ELF-1 (cell line): ENCODE measurements at places on chromosomes 6 and 20.

DNA sequence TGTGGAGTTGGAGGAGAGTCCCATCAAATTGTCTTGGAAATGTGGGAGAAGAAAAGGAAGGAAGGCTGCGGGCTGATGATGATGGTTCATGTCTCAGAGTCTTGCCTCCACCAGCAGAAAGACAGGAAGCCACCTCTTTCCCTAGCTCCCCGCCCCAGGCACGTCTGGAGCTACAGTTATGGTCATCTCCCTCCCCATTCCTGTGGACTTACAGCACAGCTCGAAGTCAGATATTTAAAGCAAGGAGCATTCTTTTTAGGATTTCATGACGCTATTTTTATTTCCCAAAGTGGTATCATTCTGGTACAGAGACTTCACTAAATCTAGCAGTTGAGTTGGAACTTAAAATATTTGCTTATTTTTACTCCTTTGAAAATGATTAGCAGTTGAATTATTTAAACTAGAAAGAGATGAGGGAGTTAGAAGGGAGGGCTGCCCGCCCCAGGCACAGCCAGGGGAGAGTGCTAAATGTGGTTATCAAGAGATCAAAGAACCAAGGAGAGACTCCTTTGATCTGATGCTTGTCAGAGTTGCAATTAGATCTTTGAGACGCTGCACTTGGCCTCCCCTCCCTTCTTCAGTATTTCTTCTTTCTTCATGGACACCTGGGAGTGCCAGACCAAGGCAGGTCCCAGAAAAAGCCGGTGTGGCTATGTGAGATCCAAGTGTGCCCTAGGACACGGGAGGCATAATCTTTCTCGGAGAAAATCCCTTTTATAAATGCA is 199.9 kb upstream of the SOX4 start:
- peak; percentile 83 for DNase-seq

DNA sequence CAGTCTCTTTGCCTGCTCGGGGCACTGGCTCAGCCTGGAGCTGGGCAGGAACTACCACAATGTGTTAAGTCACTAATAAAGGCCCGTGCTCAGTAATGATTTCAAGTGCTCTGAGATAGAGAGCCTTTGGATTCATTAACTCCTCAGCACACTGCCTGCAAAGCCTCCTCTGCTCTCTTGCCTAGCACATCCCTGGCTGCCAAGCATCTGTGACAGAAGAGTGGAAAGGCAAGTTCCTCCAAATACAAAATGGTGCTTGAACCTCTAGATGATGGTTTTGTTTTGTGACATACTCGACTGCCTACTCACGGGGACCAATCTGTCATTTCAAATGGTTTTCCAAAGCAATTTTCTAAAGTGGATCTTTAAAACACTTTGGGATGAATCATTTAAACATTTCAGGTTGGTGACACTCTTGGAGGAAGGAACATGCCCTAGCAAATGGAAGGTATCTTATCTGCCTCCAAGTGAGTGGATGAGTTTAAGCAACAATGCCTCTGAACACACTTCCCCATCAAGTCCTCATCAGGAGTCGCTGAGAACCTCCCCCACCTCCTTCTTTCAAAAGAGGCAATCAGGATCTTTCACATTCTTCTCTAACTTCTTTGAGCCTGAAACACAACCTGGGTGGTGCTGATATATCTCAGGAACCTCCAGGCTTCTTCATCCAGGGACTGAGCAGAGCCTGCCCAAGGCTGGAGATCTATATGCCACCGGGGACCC is 35.8 kb downstream of the METTL24 start:
- DNase-seq = no peak

GRCh38 chr6:148407372-148407771 is 64.7 kb downstream of the SASH1 start:
- no peak for DNase-seq

- no peak for DNase-seq
Measured at GRCh38 chr6:40472353-40472752, 114.8 kb downstream of the LRFN2 start.

DNA sequence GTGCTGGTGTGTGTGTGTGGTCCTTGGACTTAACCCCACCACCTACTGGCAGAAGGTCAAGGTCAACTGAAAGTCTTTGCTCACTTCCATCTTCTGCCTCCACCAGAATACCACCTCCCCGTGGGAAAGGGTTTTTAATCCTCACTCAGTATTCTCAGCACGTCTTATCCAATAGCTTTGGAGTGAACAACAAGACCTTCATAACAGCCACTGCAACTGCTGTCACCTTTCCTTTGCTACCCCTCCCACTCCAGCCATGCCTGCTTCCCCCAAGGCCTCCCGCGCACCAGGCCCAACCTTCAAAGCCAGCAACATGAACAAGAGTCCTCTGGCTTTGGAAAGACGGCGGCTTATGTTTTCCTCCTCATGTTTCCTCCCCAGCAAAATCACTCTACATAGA is 787 bp upstream of the BTN2A2 start:
- DNase-seq = no peak

- DNase-seq = no peak
Measured at GRCh38 chr6:158311193-158311592, 1.1 kb upstream of the TULP4 start.

DNA sequence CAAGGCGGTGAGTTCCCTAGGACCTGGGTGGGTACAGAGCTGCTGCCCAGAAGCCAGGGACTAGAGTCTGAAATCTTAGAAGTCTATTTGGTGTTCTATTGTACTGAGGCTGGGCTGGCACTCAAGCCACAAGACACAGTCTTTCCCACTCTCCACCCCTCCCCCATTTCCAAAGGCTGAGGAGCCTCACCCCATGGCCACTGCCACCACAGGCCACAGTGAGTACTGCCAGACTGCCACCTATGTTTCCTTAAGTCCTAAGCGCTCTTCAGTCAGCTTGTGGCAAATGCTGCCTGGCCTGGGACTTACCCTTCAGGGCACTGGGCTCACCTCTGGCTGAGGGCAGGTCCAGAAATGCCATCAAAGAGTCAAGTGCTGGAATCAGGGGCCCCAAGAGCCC is 469.3 kb downstream of the HAO1 start:
- DNase-seq = peak; percentile 1

- no peak for DNase-seq
Measured at GRCh38 chr6:155001482-155001881, 6.4 kb downstream of the TIAM2 start.

- DNase-seq = no peak
Measured at GRCh38 chr6:42968126-42968701, 7.7 kb downstream of the GNMT start.

DNA sequence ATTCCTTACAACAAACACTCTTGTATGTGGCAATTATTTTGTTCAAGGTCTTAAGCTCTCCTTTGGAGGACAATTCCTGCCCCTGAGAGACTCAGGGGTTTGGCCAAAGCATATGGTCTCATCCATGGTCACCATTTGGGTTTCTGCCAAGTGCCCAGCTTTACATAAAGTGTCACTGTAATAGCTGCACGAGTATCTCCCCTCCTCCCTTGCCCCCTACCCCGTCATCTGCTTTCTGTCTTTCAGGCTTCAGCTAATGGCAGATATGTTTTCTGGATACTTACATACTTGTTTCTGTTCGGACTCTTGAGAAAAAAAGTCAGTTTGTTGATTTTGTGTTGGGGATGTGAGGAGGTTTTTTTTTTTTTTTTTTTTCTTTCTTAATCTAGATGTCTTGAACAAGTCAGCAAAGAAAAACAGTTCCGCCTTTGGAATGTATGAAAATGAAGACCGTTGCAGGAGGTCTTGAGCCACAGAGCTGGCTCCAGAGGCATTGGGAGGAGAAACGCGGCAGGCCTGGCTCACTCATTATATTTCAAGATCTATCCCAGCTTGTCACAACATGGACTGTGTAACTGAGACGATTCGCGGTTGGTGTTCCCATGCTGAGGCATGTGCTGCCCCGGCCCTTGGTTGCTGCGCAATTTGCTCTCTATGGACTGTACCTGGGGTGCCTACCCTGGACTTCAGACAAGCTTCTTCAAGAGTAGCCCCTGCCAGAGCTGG is 32.6 kb upstream of the STX16 start:
- DNase-seq = no peak

- peak; percentile 56 for DNase-seq
Measured at GRCh38 chr6:43817192-43817591, 47.2 kb downstream of the VEGFA start.

- no peak for DNase-seq
Measured at GRCh38 chr6:18883851-18884250, 496.7 kb downstream of the RNF144B start.

DNA sequence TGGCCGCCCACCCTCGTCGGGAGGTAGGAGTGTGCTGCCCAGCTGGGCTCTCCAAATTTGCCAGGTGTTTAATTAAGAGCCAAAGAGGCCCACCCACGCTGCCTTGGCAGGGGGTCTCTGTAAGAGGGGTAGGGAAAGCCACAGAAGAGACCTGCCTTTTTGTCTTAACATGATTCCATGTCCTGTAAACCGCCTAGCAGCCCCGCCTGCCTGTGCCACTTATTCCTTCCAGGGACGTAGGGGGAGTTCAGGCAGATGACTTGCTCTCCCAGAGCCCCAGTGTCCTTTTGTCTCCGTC is 2.1 kb downstream of the FAM210B start:
- DNase-seq = peak; percentile 42

GRCh38 chr6:2798586-2799134 is 33.5 kb downstream of the WRNIP1 start:
- no peak for DNase-seq

- DNase-seq = no peak
Measured at GRCh38 chr20:1827974-1828785, 67.0 kb upstream of the SIRPA start.

GRCh38 chr6:145070791-145071190 is 664.5 kb downstream of the EPM2A start:
- DNase-seq = no peak

- DNase-seq = peak; percentile 77
Measured at GRCh38 chr20:37846573-37846972, 56.4 kb upstream of the VSTM2L start.

DNA sequence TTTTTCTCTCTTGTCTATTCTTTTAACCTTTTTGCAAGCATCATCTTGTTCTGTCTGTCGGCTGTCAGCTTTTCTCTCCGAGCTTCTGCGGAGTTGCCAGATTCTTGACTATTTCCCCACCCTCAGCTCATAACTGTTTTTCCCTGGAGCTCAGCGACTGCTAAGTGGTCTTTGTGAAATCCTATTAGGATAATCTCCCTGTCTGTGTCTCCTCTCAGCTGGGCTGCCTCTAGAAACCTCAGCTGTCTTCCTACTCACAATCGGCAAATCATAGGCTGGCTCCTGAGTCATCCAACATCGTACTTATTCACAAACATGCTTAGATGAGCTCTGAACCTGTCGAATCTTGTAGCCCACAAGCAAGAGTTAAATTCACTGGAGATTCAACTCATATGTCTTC is 332.3 kb downstream of the PTPRT start:
- no peak for DNase-seq

- no peak for DNase-seq
Measured at GRCh38 chr20:39568109-39568508, 606.0 kb downstream of the DHX35 start.

DNA sequence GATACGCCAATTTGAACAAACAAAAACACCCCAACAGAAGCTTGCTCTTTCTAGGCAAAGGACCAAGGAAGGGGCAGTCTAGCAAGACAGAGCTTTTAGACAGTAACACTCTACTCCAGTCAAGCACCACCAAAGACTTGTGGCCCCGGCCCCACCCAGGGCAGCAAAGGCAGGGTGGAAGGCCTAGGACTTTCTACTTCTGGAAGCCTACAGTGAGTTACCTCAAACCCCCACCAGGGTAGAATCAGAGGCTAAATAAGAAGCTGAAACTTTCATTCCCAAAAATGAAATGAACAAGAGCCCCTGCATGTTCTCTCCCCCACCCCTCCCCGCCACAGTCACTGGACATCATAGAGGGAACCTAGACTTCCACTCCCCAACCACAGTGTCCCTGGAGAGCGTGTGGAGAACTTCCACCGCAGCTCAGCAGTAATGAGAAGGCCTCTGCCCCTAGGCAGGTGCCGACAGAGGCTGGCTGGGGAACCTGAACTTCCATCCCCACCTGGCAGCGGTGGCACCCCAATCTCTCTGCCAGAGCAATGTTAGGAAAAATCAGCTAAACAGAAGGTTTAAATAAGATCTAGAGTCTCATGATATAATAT is 40.0 kb downstream of the KATNA1 start:
- no peak for DNase-seq

DNA sequence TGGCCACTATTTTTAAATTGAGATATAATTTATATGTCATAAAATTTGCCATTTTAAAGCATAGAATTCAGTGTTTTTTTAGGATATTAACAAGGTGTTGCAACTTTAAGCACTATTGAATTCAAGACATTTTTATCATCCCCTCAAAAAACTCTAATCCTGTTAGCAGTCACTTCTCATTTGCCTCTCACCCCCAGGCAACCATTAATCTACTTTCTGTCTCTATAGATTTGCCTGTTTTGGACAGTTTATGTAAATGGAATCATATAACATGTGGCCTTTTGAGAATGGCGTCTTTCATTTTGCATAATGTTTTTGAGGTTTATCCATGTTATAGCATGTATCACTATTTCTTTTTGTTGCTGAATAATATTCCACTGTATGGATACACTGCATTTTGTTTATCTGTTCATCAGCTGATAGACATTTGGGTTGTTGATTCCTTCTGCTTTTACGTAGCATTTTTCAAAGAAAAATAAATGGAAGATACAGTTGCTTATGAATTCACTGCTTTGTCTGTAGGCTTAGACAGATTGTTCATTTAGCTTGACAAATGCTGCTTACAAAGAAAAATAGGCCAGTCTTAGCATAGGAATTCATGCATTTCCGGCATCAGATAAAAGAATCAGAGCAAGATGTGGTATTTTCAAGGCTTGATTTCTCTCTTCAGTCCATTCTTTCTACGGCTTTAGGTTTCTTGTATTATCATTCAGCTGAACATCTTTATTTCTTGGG is 52.9 kb downstream of the STK4 start:
- no peak for DNase-seq

DNA sequence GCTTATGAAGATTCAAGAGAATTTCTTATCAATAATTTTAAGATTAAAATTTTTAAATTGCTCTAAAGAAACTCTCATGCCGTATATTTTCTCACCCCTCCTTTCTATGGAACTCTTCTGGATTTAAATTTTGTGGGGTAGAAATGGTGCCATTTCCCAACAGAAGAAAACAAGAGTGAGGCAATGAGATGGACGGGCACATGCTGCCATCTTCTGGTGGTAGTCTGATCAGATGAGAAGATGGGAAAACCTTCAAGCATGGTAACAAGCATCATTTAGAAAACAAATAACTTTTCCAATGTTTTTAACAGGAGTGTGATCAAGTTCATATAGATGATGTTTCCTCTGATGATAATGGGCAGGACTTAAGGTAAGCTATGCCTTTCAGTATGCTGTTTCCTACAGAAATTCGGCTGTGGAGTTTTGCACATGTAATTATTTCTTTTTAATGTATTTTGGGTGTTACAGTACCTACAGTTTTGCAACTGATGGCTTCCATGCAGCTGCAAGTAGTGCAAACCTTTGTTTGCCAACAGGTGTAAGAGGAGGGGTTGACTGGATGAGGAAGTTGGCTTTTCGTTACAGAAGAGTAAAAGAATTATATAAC is 271.4 kb downstream of the EYA4 start:
- DNase-seq = peak; percentile 41

- no peak for DNase-seq
Measured at GRCh38 chr6:47147836-47148344, 105.8 kb upstream of the ADGRF1 start.
